T-helper 17 cell (primary cell): ENCODE measurements at places on chromosomes 7 and 10. TPM values are rescaled to one million over a fixed set of nuclear protein-coding genes. Genes with fewer than 3 reads are reported as not detected.

HEPACAM2 gene
- not detected for total RNA-seq

DNA sequence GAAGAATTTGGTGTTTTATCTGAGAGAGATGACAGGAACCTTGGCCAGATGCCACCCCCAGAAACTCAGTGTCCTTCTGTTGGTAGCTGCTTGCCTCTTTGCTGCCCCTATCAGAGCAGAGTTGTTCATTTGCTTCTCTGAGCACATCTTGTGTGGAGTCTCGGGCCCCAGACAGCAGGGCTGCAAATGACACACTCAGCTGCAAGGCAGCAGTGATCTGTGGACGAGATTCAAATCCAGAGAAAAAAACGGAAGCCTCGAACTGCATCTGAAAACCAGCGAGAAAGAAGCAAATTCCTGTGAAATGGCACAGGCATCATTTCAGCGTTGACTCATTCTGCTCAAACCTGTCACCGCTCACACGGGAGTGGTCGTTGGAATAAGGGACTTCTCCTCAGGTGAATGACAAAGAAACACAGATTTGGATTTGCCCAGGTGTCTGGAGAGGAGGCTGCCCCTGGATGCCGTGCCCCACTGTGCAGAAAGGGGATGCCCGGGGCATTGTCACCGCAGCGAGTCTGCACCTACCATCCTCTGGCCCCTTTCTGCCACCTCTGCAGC lies 144.7 kb downstream of the PFKFB3 start:
- H3K27me3 ChIP-seq = no peaks in the 10 kb centered on the region
- no peaks in the 10 kb centered on the region for H3K36me3 ChIP-seq
- H3K4me1 ChIP-seq = peaks cover 37% of the 10 kb centered on the region

DNA sequence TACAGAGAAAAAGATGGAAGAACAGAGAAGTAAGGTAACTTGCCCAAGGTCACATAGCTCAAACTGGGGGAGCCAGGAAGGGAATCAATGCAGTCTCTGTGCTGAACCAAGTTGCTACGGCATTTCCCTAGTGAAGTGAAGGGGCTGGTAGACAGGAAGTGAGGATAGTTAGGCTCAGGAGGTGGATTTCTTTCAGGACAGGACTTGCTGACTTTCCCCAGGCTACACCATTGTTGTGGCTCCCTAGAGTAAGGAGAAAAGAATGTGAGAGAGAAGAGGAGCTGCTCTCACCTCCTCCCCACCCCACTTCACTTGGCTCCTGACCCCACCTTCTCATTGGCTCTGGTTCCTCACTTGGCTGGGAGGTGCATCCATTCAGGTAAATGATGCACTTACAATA lies 316.9 kb downstream of the INHBA start:
- H3K4me3 ChIP-seq = no peak overlapping the region
- no peak overlapping the region for H3K27ac ChIP-seq
- no peaks in the 10 kb centered on the region for H3K4me1 ChIP-seq
- no peaks in the 10 kb centered on the region for H3K36me3 ChIP-seq
- H3K27me3 ChIP-seq = no peaks in the 10 kb centered on the region

DNA sequence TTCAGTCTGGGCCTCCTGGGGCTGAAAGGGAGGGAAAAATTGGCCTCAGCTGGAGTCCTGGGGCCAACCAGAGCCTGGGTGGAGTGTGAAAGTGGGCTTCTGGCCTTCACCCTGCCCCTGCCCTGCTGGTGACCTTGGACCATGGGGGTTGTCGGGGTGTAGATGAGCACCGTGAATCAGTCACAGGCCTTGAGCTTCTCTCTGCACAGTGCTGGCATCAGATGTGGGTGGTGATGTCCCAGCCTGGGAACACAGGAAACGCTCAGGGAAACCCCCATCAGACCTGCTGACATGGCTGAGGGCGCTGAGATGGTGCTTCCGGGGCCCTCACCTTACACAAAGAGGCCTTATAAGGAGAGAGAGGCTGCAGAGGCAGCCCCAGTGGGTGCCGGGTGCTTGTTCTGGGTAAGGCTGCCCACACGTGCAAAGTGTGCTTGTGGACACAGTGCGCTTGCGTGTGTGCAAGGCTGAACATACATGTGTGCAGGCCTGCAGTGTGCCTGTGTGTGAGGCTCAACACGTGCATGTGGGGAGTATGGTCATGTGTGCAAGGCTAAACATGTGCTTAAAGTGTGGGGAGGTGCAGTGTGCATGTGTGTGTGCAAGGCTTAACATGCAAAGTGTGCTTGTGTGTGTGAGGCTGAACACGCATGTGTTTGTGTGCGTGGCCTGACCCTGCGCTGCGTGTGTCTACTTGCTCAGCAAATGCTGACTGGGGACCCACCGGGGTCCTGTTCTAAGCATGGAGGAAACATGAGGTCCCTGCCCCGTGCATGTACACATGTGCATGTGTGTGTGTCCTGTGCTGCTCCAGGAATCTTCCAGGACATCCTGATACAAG lies 6.5 kb downstream of the ARPC1B start:
- H3K4me1 ChIP-seq = peaks cover 45% of the 10 kb centered on the region
- peak overlapping the region; percentile 91 for H3K4me3 ChIP-seq

SH2B2 gene
- total RNA-seq = 2.0 TPM

DNA sequence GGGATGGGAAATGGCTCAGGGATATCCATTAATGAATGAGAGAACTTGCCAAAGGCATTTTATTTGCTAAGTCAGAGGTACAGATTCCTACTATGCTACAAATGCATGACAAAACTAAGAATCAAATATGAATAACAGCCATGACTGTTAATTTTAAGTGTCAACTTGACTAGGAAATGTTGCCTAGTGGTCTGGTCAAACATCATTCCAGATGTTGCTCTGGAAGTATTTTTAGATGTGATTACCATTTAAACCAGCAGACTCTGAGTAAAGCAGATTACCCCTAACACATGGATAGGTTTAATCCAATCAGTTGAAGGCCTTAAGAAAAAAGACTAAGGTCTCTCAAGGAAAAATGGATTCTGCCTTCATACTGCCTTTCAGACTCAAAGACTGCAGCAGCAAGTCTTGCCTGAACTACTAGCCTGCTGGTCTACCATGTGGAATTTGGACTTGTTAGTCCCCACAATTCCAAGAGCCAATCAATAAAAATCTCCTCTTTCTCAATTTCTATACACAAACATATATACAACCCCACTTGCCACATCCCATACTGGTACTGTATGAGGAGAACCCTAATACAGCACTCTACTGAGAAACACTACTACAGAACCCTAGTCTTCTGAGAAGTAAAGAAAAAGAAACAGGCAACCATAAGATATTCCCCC lies 119.1 kb downstream of the NRBF2 start:
- no peak overlapping the region for H3K4me3 ChIP-seq
- DNase-seq = no peak
- no peaks in the 10 kb centered on the region for H3K27me3 ChIP-seq

- H3K36me3 ChIP-seq = no peaks in the 10 kb centered on the region
- H3K27ac ChIP-seq = no peak overlapping the region
- peaks cover 3% of the 10 kb centered on the region for H3K4me1 ChIP-seq
- H3K4me3 ChIP-seq = no peak overlapping the region
These were observed 25.4 kb downstream of the PDGFA start for GRCh38 chr7:494259-494687.

DOCK1 gene
- total RNA-seq = not detected

GRCh38 chr7:55440040-55440690 lies 75.0 kb downstream of the LANCL2 start:
- no peaks in the 10 kb centered on the region for H3K27me3 ChIP-seq
- no peak for DNase-seq
- H3K27ac ChIP-seq = peak overlapping the region; percentile 89

GATA3 gene
- total RNA-seq = 149 TPM

- H3K4me1 ChIP-seq = no peaks in the 10 kb centered on the region
- H3K36me3 ChIP-seq = no peaks in the 10 kb centered on the region
- H3K27me3 ChIP-seq = peaks cover 23% of the 10 kb centered on the region
- DNase-seq = no peak
These were observed 10.6 kb downstream of the CPA4 start for GRCh38 chr7:130303551-130303950.

GRCh38 chr7:133911724-133912123 lies 215.4 kb upstream of the LRGUK start:
- H3K27me3 ChIP-seq = no peaks in the 10 kb centered on the region
- no peak for DNase-seq
- peaks cover 2% of the 10 kb centered on the region for H3K36me3 ChIP-seq
- no peaks in the 10 kb centered on the region for H3K4me1 ChIP-seq
- H3K27ac ChIP-seq = no peak overlapping the region

SVOPL gene
- total RNA-seq = not detected

TDRD1 gene
- not detected for total RNA-seq

DNA sequence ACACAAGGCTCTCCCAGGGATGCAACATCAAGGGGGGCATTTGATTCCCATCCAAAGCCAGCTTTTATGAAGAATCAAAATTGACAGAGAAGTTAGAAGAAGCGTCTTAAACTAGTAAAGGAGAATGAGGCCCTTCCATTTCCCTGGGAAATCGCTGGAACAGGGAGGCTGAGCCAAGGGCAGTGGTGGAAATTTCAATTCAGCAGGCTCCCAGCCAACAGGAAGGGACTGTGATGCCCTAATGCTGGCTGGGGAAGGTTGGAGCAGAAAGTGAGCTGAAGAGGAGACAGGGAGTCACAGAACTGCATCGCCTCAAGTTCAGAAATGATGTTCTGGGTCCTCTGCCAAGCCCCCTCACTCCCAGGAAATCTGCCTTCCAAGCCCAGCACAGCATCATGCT lies 517.3 kb downstream of the GRID1 start:
- H3K27me3 ChIP-seq = no peaks in the 10 kb centered on the region
- no peak overlapping the region for H3K27ac ChIP-seq
- H3K4me1 ChIP-seq = no peaks in the 10 kb centered on the region
- H3K4me3 ChIP-seq = no peak overlapping the region

DNA sequence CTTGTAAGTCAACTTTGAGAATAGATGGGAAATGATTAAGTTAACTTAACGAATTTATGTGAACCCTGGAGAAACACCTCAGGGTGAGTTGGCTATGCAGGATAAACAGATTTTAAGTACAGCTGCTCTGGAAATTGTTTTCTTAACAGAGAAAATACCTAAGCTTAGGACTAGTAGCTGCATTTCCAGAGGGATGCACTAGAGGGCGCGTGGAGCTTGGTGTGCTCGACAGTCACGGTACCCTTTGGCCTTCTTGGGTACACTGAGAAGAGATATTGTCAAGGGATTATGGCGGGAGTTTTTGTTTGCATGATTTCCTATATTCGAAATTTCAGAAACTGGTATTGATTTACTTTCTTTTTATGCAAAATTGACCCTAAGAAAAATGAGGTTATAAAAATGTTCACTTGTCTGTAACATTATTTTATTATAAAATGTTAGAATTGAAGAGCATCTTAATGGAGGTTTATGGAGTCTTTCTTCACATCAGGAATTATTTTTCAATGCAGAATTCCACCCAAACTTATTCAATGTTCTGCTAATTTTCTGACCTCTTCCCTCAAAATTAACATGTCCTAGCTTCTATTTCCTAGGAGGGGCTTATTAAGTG lies 58.4 kb upstream of the MYO3A start:
- no peaks in the 10 kb centered on the region for H3K4me1 ChIP-seq
- H3K36me3 ChIP-seq = no peaks in the 10 kb centered on the region
- H3K27ac ChIP-seq = no peak overlapping the region
- H3K4me3 ChIP-seq = no peak overlapping the region
- H3K27me3 ChIP-seq = peaks cover 5% of the 10 kb centered on the region

GRCh38 chr10:110192552-110192951 lies 14.9 kb upstream of the MXI1 start:
- H3K4me3 ChIP-seq = no peak overlapping the region
- peaks cover 2% of the 10 kb centered on the region for H3K36me3 ChIP-seq
- no peak overlapping the region for H3K27ac ChIP-seq
- peaks cover 3% of the 10 kb centered on the region for H3K4me1 ChIP-seq
- no peak for DNase-seq

DNA sequence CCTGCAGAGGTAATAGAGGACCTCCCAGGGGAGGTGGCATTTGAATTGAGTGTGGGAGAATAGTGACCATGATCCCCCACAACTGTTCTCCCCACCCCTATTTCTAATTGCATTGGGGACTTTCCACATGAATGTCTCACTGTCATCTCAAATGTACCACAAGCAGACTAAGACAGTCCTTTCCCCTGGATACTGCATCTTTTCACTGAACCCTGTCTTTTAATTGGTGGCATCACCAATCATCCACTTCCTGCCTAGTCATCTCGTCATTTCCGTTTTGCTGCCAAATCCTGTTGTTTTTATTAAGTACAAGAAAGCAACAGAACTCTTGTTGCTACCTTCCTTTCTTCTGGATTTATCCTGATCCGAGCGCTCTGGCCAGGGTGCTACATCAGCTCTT lies 120.3 kb downstream of the NRP1 start:
- no peak overlapping the region for H3K4me3 ChIP-seq
- H3K36me3 ChIP-seq = no peaks in the 10 kb centered on the region
- H3K27me3 ChIP-seq = no peaks in the 10 kb centered on the region
- no peak overlapping the region for H3K27ac ChIP-seq
- DNase-seq = no peak

LRRD1 gene
- total RNA-seq = 0.22 TPM

BRAT1 gene
- 20.5 TPM for total RNA-seq

LBX1 gene
- not detected for total RNA-seq

- H3K4me3 ChIP-seq = no peak overlapping the region
- H3K36me3 ChIP-seq = peaks cover 2% of the 10 kb centered on the region
- H3K27me3 ChIP-seq = no peaks in the 10 kb centered on the region
- peaks cover 33% of the 10 kb centered on the region for H3K4me1 ChIP-seq
These were observed 2.3 kb upstream of the APBB1IP start for GRCh38 chr10:26435852-26436251.

GRCh38 chr10:8670461-8670860 lies 616.0 kb downstream of the GATA3 start:
- H3K27ac ChIP-seq = no peak overlapping the region
- H3K4me3 ChIP-seq = no peak overlapping the region
- no peak for DNase-seq
- H3K36me3 ChIP-seq = no peaks in the 10 kb centered on the region
- no peaks in the 10 kb centered on the region for H3K4me1 ChIP-seq

HGF gene
- not detected for total RNA-seq

DNA sequence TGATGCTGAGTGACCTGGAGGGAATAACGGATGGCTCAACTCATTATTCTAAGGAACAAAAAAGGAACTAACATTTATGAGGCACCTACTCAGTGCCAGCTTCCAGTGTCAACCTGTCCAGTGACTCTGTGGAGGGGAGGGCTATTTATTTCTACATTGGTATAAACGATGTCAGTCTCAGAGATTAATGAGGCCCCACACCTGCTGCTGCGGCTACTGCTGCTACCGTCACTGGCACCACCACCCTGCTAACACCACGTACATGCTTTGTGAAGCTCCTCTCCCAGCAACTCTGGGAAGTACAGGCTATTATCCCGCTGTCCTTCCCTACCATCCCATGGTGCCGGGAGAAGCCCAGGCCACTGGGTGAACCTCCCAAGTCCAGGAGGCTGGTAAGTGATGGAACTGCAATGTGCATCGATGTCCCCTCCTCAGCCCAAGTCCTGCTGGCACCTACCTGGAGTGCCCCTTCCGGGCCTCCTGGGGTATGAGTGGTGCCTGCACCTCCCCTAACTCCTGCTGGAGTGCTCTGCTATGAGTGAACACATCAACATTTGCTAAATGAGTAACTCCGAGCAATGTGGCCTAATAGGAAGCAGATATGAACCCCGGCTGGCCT lies 101.5 kb downstream of the ARHGAP22 start:
- peaks cover 44% of the 10 kb centered on the region for H3K27me3 ChIP-seq
- peaks cover 4% of the 10 kb centered on the region for H3K36me3 ChIP-seq
- no peak overlapping the region for H3K27ac ChIP-seq
- H3K4me1 ChIP-seq = peaks cover 2% of the 10 kb centered on the region
- no peak for DNase-seq
- no peak overlapping the region for H3K4me3 ChIP-seq
